ENCODE measurements at places on chromosomes 11 and 22.

DNA sequence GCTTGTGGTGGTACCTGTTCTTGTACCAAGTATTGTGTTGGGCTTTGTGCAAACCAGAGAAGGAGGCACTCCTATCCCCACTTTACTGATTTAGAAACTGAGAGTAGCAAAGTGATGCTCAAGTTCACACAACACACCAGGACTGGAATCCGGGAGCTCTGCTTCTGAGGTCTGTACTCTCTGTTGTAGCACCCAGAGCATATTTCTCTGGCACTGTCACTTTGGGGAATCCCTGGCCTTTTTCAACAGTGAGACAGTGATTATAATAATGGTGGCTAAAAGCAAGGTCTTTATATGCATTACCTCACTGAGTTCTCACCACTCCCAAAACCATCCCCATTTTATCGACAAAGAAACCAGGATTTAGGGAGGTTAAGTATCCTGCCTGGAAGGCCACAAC lies 362.4 kb downstream of the TENM4 start:
- no peak for DNase-seq

GRCh38 chr11:81874635-81875034 lies 859.0 kb downstream of the FAM181B start:
- DNase-seq: peak; percentile 13

GRCh38 chr11:7546324-7546791 lies 32.6 kb downstream of the PPFIBP2 start:
- DNase-seq: no peak

GRCh38 chr22:49786976-49787706 lies 40.5 kb downstream of the BRD1 start:
- no peak for DNase-seq

- no peak for DNase-seq
Measured at GRCh38 chr11:46034041-46034440, 87.2 kb downstream of the PHF21A start.

DNA sequence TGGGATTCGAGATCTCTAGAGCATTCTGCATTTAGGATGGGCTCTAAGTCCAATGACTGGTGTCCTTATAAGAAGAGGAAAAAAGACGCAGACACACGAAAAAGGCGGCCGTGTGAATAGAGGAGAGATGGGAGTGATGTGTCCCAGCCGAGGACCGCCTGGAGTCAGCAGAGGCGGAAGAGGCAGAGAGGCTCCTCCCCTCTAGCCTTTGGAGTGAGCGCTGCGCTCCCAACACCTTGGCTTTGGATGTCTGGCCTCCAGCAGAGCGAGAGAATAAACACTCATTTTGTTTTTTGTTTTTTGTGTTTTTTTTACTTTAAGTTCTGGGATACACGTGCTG lies 83.0 kb upstream of the RTL6 start:
- no peak for DNase-seq

- no peak for DNase-seq
Measured at GRCh38 chr11:111350811-111351210, 28.3 kb downstream of the POU2AF1 start.

DNA sequence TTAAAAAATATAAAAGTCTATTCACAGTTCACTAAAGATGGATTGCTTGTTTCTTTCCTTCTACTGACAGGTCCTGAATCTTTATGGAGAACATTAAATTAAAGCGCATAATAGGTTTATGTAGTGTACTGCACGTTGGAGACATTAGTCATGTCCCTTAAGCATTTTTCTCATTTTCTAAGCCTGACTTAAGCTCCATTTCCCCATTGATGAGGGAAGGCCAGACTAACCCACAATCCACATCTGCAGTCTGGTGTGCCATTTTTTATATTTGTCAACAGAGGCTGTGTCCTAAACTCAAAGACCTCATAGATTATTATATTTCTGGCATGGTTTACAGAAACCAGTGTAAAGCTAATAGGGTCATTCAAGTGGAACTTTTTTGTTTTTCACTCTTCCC lies 39.9 kb downstream of the CADM1 start:
- no peak for DNase-seq

DNA sequence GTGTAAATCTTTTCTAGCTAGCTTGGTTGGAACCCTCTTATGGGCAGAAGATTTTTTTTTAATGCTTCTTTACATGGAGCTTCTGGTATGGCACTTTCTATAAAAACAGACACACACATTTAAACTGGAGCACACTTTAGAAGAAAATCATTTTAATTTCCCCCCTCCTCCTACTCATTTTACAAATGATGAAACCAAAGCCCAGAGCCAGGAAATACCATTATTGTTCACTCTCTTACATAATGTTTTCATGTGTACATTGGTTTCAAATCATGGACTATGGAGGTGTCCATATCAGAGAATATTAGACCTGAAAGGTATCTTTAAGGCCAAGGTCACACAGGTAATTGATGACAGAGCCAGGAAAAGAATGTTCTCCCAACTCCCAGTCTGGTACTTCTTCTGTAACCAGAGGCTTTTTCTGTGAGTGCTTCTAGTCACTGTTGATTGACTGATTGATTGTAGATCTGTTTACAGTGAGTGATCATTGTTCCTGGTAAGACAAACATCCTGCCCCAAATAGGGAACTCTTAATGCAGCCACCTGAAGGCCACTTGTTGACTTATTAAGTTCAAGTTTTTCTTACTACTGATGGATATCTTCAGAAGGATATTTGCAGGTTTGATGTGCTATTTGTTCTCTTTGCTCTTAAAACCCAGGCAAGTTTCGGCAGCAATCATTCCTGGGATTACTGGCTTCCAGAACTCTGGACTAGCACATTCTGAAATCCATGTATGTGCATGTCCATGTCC lies 26.8 kb upstream of the ME3 start:
- DNase-seq: no peak

- DNase-seq: peak; percentile 21
Measured at GRCh38 chr11:83292709-83293456, 6.7 kb upstream of the CCDC90B start.

GRCh38 chr11:69911310-69912160 lies 92.3 kb upstream of the FGF3 start:
- no peak for DNase-seq

GRCh38 chr11:30855383-30856006 lies 269.3 kb upstream of the MPPED2 start:
- no peak for DNase-seq

- DNase-seq: no peak
Measured at GRCh38 chr22:49966774-49967705, 6.5 kb downstream of the PIM3 start.

DNA sequence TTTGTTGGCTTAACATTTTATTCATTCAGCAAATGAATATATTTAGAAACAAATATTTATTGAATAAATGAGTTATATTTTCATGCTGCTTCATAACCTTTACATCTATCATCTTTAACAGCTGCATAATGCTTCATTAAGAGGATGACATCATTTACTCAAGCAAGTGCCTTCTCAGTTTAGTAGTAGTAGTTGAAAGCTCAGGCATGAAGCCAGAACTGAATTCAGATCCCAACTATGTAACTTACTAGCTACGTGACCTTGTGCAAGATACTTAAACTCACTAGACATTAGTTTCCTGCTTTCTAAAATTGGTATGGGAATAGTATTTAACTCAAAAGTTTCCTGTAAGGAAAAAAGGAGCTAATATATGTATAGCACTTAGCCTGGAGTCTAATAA lies 90.3 kb downstream of the TMPRSS5 start:
- no peak for DNase-seq

DNA sequence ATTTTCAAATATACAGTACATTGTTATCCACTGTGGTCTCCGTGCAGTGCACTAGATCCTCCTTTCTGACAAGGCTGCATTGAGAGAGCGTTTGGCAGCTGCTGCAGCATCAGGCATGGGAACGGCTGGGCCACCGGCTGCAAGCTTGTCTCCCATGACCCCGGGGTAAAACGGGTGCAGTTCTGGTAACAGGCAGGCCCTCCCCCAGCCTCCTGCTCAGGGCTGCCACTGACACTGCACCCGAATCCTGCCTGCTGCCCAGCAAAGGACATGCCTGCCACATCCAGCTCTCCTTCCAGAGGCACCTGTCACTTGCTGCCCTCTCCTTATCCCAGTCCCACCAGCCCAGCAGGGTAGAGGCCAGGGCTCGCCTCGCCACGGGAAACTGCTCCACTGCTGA lies 124.5 kb upstream of the TMEM45B start:
- DNase-seq: no peak

DNA sequence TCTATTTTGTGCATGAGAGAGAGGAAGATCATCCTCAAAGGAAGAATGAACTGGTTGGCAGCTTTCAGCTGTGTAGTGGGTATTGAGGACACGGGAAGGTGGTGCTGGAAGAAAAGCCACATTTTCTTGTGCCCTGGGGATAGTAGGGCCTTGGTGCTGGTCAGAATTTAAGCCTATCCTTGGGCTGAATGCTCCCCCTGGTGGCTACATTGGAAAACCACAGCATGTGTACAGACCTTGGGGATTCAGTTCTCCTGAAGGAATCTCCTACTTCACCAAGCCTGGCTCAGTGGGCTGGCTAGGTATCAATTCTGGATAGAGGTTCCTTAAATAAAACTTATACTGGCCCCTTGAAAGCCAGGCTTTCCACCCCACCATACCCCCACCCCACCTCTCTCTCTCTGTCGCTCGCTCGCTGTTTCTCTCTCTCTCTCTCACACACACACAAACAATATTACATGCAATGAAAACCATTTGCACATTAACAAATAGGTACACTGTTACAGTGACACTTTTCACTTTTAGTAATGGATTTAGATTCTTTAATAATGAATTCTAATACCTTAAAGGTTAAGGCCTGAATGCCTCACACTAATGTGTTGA lies 2.8 kb upstream of the OR51M1 start:
- peak; percentile 7 for DNase-seq

- DNase-seq: no peak
Measured at GRCh38 chr22:33806191-33806590, 114.1 kb downstream of the LARGE1 start.

DNA sequence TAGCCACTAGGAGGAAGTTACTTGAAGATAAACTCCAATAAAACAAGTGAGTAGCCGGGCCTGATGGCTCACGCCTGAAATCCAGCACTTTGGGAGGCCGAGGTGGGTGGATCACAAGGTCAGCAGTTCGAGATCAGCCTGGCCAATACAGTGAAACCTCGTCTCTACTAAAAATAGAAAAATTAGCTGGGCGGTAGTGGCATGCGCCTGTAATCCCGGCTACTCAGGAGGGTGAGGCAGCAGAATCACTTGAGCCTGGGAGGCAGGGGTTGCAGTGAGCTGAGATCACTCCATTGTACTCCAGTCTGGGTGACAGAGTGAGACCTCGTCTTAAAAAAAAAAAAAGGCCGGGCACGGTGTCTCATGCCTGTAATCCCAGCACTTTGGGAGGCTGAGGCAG lies 34.0 kb upstream of the CLPB start:
- no peak for DNase-seq

- no peak for DNase-seq
Measured at GRCh38 chr11:65341856-65342255, 8.2 kb downstream of the DPF2 start.

- no peak for DNase-seq
Measured at GRCh38 chr11:37525336-37525735, 927.3 kb upstream of the RAG2 start.

- no peak for DNase-seq
Measured at GRCh38 chr11:22432291-22433093, 94.3 kb downstream of the SLC17A6 start.

DNA sequence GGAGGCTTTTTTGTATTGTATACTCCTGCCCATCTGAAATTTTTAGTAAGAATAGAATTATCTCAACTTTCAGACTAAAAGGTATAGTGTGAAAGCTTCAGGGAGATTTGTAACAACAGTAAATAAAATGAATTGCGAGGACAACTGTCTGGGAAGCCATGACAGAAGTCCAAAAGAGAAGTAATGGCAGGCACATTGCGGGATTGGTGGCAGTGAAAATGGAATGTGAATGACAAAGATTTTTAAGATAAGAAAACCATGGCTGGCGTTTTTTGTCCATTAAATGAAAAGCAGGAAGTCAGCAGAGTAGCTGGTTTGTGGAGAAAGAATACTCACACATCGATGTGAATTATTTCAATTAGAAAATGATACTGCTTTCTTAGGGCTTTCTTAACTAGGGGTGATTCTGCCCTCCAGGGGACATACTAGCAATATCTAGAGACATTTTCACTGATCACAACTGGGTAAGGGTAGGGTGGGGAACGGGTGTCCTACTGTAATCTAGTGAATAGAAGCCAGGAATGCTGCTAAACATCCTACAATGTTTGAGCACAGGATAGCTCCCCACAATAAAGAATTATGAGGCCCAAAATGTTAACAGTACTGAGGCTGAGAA lies 1.6 kb downstream of the NPAT start:
- DNase-seq: no peak

DNA sequence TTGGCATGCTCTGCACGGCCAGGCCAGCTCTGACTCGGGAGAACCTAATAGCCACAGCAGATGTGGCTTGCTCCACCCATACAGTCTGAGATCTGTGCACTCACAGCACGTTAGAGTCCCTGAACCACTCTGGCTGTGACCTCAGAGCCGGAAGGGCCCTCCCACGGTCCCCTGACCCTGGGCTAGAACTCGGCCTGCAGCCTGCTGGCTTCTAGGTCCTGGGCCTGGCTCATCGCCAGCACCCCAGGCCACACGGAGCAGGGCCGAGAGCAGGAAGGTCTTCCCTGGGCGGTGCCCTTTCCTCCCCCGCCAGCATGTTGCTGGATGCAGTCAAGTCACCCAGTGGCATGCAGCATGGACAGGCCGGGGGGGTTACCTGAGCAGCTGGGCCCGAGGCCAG lies 35.3 kb upstream of the TTLL12 start:
- no peak for DNase-seq

GRCh38 chr11:64089915-64090805 lies 54.4 kb downstream of the FLRT1 start:
- DNase-seq: no peak

- no peak for DNase-seq
Measured at GRCh38 chr11:67535561-67535960, 12.3 kb upstream of the CABP2 start.

GRCh38 chr22:39348909-39349505 lies 784 bp upstream of the SYNGR1 start:
- peak; percentile 12 for DNase-seq

DNA sequence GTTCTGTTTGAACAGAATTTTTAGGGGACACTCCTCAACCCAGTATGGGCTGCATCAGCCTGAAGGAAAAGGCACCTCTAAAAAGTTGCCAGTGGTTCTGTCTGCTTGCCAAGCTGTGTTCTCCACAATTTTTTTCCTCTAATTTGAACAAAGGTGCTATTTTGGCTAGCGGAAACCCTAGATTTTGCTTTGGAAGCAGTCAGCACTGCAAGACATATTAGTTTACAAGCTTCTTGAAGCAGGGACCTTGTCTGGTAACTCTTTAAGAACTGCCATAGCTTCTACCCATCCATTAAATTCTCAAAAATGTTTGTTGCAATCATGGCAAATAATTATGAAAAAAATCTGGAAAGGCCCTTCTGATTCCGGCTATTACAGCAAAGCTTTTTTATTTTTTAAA lies 75.6 kb upstream of the HEPHL1 start:
- no peak for DNase-seq

DNA sequence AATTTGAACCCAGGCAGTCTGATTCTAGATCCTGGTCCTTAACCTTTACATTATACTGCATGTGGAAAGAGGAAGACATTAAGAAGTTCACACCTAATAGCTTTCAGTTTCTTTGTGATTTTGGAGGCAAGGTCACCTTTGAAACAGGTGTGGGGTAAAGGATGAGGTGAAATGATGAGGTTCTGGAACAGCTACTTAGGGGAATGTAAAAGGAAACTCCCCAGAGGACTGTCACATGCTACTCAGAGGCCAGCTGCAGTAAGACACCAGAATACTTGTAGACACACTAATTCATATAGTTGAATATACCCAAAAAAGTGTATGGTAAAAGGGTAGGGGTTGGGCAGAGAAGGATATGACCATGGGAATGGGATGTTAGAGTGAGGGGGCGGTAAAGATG lies 5.4 kb downstream of the APIP start:
- DNase-seq: no peak

- DNase-seq: no peak
Measured at GRCh38 chr11:72696866-72697700, 22.9 kb upstream of the PDE2A start.
